ENCODE measurements at places on chromosomes 5 and 9.
A peak's percentile ranks its signal among the peaks of the same experiment; 100 is the strongest.

DNA sequence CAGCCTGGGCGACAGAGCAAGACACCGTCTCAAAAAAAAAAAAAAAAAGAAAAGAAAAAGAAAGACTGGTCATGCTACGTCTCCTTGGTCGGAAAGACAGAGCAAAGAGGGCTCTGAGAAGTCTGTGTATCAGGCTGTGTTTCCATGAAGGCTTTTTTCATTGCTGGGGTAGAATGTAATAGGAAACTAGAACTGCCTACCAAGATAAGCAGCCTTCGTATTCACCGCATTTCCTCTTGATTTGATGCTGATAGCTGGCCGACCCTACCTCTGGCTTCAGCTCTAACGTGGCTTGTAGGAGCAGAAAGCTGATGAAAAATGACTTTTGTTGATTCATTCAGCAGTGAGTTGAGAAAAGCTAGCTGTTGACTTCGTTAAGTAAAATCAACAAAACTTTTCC is 17.4 kb downstream of the SLC1A3 start:
- no peak for DNase-seq

- DNase-seq = no peak
Observed at GRCh38 chr5:73858776-73859175, 232.8 kb downstream of the ARHGEF28 start.

GRCh38 chr5:110070836-110071235 is 381.1 kb downstream of the MAN2A1 start:
- DNase-seq = no peak

DNA sequence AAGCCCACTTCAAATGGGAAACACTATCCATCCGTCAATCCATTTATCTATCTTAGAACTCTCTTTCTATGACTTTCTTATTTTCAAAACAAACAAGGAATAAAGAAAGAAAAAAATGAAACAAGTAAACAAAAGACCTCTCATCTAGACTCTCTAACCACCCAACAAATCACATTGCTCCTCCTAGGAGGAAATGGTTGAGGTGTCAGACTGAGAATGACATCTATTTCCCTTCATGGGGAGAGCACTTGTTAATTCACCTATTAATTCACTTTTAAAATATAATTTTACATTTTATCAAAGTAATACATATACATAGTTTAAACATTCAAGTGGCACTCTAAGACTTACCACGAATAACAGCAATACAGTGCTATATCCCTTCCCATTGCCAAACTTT is 2.4 kb upstream of the IL31RA start:
- DNase-seq = no peak

DNA sequence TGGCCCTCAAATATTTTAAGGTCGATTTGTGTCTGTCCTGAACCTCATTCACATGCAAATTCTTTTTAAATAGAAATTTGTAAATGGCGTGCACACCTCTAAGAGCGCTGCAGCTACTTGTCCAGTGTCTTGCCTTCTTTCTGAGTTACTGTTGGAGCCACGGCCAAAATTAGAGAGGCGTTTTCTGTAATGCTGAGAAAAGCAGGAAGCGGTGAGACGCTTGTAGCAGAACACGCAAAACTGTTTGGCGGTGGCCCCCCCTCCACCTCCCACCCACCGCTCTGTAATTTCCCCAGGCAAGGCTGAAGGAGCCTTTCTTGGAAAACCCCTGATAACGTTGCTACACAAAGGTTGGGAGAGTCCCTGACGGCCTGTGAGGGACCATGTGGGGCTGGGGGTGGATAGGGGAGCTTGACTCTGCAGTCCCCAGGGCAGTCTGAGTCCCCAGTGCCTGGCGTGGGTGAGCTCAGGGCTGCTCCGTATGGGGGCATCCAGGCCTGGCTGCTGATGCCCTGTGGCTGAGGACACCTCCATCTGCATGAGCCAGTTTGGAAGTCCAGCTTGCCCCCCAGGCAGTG is 96.5 kb downstream of the GADD45G start:
- DNase-seq = no peak

GRCh38 chr5:72366324-72366976 is 46.3 kb downstream of the PTCD2 start:
- DNase-seq = peak; percentile 71

DNA sequence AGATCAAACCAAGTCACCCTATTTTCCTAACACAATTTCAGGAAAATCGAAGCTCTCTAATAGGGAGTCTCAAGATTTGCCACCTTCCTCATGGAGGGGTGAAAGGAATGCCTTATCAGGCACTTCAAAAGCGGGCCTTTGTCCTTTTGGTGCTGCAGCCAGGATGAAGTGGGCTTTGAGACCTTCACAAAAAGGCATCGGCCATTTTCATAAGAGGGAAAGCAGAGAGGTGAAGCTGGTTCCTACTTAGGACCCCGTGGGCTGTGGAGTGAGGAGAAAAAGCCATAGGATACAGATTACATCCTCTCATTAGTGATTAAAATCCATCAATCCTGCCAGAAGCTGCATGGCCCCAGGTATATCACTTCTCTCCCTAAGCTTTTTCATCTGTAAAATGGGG is 859 bp downstream of the CDKN2AIPNL start:
- no peak for DNase-seq

GRCh38 chr5:73160239-73160671 is 12.7 kb upstream of the TMEM174 start:
- DNase-seq = no peak

DNA sequence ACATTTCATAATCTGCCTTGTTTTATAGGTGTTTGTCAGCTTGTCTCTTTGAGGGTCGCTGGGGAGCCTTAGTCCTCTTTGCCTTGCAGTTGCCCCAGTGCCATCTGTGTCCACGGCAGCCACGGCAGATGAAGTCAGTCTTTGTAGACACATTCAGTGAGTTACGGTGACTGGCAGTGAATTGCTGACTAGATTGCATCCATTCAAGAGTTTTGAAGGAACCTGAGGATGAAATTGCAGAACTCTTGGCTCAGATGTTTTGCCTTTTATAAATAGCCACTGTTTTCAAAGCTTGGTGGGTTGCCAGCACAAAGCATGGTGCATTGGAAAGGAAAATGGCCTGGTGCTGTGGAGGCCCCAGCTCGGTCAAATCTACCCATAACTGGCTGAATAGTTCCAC is 125.6 kb downstream of the TRIO start:
- DNase-seq = peak; percentile 16

GRCh38 chr5:65026816-65027548 is 258.3 kb downstream of the CWC27 start:
- no peak for DNase-seq

- no peak for DNase-seq
Observed at GRCh38 chr5:33468775-33469435, 28.1 kb downstream of the TARS1 start.

- DNase-seq = peak; percentile 54
Observed at GRCh38 chr5:77867194-77867691, 91.1 kb upstream of the TBCA start.

- peak; percentile 47 for DNase-seq
Observed at GRCh38 chr9:133897675-133898074, 94.4 kb downstream of the VAV2 start.

DNA sequence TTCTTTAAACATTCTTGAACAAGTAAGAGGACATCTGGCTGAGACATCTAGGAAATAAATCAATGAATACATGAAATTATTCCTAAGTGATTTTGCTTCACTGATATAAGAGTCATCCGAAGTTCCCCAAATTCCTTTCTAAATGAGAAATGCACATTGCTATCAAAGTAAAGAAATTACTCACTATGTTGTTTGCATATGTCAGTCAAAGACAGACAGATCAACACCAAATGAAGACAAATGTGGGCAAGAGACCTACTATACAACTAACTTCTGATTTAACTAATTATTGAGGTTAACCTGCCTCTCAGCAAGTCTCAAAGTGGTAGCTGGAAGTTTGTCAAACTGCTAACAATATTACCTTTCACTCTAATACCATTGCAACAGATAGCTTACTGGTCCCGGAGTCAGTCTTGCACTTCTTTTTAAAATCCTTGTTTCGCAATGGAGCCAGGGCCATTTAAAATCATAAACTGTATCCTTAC is 13.2 kb downstream of the TUT7 start:
- peak; percentile 24 for DNase-seq

DNA sequence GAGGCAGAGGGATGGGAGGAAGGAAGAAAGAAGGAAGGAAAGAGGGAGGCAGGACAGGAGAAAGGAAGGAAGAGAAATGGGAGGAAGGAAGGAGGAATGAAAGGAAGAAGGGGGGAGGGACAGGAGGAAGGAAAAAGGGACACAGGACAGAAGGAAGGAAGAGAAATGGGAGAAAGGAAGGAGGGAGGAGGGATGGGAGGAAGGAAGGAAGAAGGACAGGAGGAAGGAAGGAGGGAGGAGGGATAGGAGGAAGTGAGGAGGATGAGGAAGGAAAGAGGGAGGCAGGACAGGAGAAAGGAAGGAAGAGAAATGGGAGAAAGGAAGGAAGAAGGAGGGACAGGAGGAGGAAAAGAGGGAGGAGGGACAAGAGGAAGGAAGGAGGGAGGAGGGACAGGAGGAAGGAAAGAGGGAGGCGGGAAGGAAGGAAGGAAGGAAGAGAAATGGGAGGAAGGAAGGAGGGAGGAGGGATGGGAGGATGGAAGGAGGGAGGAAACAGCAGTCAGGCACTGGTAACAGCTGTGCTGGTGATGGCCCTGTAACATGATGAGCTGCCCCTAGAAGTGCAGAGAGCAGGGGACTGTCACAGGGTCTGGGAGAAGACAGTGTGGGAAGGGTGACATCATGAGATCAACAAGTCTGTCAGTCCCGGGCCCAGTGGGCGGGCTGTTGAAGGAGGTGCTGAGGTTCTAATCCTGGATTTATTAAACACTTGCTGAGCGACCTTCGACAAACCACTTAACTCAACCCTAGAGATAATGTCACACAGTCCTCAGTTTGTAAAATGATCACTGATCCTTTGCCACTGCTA is 10.7 kb upstream of the IRX1 start:
- no peak for DNase-seq

Measured in GM03348 (cell line).